ENCODE measurements at places on chromosomes 6 and 20. TPM values are rescaled to one million over a fixed set of nuclear protein-coding genes. Genes with fewer than 3 reads are reported as not detected.

Gene SEC23B
- polyA plus RNA-seq = 63.3 TPM

Gene THBS2
- 7.3 TPM for polyA plus RNA-seq

Gene NRN1
- 3.6 TPM for polyA plus RNA-seq

Gene RAMACL
- polyA plus RNA-seq = 0.40 TPM

DNA sequence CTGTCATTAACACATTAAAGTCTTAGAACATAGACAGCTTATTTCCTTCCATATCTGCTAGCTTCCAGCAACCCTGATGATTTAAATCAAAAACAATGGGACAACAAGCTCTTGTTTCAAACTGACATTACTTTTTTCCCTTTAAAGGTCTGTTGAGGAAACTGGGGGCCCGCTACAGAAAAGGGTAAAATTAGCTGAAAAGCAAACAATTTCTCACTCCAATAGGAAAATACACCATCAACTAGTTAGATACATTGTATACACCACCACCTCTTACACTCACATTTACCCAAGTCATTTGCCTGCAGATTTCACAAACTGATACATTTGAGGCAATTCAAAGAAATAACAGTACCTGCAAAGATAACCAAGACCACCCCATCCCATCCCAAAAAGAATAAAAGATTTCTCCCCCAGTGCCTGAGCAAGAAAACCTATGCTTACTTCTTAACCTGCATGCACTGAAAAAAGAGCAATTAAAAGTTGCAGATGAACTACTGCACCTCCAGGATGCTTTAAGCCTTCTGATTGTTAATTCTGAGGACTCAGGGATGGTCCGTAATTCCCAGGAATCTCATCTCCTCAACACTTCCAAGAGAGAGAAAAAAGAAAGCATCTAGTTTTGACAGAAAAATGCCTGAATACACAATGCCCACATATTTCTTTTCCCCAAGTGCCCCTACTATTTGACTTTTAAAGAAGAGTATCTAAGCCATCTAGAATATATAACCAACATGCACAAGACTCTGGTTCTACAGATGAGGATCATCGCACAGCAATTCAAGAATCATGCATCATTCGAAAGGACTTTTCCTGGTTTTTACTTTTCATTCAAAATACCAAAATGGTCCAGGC lies 5.6 kb downstream of the ZMYND8 start:
- no peak for DNase-seq

DNA sequence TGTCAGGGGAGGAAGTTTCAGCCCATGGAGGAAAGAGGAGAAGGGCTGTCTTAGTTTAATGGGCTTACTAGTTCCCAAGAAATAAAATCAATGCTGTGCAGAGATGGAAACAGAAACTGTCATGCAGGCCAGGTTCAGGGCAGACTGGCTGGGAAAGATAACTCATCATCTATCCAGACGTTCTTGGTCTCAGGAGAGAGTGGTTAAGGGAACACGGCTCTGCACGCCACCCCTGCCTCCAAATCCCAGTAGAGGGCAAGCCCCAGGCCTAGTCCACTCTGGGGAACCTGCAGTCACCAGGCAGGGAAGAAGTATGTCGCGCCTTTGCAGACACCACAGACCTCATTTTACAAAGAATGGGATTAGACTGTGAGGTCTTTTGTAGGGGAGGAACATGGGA lies 12.5 kb downstream of the ALDH8A1 start:
- no peak for DNase-seq

- DNase-seq = no peak
Observed at GRCh38 chr6:139764498-139764986, 390.1 kb upstream of the CITED2 start.

Gene HEY2
- 7.4 TPM for polyA plus RNA-seq

- no peak for DNase-seq
Observed at GRCh38 chr6:56250266-56250665, 2.9 kb upstream of the COL21A1 start.

- DNase-seq = no peak
Observed at GRCh38 chr20:11436113-11436905, 481.4 kb upstream of the BTBD3 start.

- no peak for DNase-seq
Observed at GRCh38 chr6:77034161-77034560, 429.1 kb downstream of the HTR1B start.

Gene CRISP2
- 0.20 TPM for polyA plus RNA-seq

Gene CTCFL
- polyA plus RNA-seq = 2.8 TPM

- no peak for DNase-seq
Observed at GRCh38 chr6:54188846-54189245, 77.6 kb downstream of the MLIP start.

- DNase-seq = no peak
Observed at GRCh38 chr6:137722749-137723272, 144.2 kb upstream of the TNFAIP3 start.

DNA sequence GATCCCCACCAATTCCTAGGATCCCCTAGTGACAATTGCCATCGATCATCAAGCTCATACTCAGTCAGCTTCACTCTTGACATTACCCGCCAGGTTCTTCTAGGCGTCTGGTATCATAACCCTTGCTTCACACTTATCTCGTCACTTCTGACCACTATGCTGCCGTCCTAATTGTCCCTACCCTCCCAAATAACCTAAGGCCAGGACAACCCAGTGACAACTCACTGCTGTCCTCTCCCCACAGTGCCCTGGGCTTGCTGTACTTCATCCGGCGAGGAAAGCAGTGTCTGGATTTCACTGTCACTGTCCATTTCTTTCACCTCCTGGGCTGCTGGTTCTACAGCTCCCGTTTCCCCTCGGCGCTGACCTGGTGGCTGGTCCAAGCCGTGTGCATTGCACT lies 3.7 kb downstream of the SYS1 start:
- no peak for DNase-seq

- no peak for DNase-seq
Observed at GRCh38 chr20:36093025-36093803, 61.3 kb upstream of the EPB41L1 start.

Gene FOXC1
- polyA plus RNA-seq = 81.3 TPM

Gene NKX2-4
- not detected for polyA plus RNA-seq

Gene SAMD5
- 19.4 TPM for polyA plus RNA-seq

Gene WFDC10B
- polyA plus RNA-seq = not detected

DNA sequence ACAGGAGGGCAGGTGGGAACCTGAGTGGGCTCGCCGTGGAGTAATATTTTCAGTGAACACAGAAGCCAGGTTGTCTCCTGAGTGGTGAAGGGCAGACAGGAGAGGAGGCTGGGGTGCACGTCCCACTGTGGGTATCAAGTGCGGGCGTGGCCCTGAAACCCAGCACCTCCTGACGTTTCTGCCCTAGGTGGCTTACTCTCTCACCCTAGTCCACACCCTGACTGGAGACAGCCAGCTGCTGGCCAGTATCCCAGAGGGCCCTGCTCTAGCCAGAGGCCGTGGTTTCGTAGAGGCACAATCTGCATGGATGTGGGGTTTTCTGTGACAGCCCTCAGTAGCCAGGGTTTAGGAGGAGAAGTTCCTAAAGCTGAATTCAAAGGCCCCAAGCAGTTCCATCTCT lies 86.7 kb downstream of the TRERF1 start:
- no peak for DNase-seq

DNA sequence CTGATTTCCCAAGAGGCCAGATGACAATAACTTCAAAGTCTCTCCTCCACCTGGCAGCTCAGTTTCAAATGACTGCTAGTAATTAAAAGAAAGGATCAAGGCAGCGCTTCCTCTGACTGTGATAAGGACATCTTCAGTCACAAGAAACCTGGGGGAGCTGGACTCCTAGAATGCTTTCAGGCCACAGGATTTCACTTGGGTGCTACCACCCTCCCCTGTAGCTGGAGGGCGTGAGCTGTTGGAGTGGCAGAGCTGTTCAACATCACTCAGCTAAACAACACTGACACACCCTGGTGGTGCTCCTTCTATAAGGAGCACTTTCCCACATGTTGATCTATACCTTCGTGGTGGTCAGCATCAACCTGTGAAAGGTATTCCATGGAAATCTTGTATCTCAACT lies 2.2 kb upstream of the CNR1 start:
- DNase-seq = no peak

Gene BEND6
- polyA plus RNA-seq = 5.8 TPM

DNA sequence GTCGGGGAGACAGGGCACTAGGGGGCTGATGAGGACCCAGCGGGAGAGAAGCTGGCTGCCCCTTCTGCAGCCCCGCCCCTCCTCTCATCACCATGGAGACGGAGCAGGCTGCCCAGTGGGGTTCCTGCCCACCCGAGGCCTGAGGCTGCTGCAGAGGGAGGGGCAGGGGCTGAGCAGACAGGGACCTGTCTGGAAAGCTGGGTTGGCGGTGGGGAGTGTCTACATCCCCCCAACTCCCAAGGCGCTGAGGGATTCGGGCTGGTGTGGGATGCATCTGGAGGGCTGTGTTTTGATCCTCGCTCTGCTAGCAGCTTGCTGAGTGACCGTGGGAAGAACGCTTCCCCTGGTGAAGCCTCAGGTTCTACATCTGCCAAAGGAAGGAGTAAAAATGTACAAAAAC lies 1.2 kb upstream of the BPI start:
- no peak for DNase-seq

DNA sequence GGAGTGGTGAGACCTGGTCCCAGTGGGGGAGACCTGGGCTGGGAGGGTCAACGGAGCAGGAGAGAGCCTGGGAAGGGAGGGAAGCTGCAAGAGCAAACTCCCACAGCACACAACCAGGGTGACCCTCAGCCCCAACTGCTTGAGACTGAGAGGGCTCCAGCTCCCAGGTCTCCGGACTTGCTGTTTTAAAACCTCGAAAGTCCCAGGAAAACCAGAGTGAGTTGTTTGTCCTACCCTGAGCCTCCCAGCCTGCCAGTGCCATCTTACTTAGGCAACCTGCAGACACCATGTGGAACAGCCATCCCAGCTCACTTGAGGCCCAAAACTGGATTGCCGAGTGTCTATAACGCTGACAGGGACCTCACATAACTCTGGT lies 4.8 kb upstream of the NTSR1 start:
- DNase-seq = no peak

Gene ZNF292
- polyA plus RNA-seq = 53.6 TPM

Gene ANKEF1
- polyA plus RNA-seq = 8.9 TPM

DNA sequence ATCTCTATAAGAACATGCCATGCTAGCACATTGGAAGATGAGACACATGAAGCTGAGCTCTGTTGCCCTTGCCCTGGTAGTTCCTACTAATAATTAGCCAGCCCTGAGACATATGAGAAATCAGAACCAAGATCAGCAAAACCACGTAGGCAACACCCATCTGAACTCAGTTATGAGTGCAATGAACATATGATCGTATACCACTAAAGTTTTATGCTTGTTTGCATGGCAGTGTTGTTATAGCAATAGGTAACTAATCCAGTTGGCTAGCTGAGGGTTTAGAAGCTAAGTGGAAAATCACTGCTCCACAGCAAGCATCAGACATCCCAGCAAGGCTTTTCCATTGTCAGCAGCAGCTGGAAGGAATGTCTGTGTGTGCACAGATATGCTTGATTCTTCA lies 180.7 kb downstream of the BTBD3 start:
- no peak for DNase-seq

Gene SCRT2
- not detected for polyA plus RNA-seq

Gene ZSCAN12
- 17.0 TPM for polyA plus RNA-seq

DNA sequence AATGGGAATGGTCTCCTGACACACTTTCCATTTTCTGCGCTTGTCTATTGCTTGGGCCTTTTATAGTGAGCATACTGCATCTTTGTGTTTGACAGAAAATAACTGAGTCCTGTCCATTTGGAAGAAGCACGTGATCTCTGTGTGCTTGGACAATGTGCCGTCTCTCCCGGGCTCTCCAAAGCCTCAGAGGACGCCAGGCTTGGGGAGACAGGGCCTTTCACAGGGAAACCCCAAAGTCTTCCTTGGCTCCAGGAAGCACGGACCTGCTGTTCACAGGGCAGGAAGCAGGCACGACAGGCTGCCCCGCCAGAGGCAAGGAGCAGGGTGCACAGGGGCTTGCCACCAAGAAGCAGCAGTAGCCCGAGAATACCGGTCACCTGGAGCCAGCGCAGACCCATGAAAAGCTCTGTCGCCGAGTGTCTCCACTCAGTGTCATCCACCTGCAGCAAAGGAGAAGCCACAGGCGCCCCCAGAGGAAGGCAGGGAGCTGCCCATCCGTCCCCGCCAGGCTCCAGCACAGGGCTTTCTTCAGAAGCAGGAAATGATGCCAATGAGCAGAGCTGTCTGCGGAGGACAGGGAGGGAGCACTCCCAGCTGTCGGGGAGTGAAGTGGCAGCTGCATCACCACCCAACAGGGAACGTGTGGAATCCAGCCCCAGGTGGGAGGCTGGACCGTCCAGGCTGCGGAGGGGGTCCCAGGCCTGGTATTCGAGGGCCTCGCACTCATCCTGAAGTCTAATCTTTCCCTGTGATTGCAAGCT lies 135.1 kb downstream of the AGPAT4 start:
- DNase-seq = no peak

Gene RUNX2
- 2.5 TPM for polyA plus RNA-seq

- no peak for DNase-seq
Observed at GRCh38 chr20:57420571-57421252, 29.5 kb downstream of the RBM38 start.
